ENCODE measurements at places on chromosomes 2 and 18. TPM values are rescaled to one million over a fixed set of nuclear protein-coding genes. Genes with fewer than 3 reads are reported as not detected.

GRCh38 chr18:26919627-26920026 lies 54.1 kb upstream of the AQP4 start:
- DNase-seq = no peak

DNA sequence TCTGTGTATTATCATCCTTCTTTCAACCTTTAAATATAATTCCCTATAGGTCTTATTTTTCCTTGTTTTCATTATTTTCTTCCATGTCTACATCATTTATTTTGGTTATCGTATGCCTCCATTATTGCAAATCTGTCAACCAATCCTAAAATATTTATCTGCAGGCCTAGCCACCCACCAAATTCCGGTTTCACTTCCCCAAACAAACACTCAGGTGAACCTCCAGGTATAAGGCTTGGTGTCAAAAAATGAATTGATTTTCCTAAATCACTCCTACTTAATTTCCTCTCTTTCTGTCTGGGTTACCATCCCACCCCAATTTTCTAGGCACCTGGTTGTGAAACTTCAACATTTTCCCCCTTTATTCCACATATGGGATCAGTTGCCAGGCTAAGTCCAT lies 111.9 kb upstream of the LINC00305 start:
- DNase-seq = no peak

DNA sequence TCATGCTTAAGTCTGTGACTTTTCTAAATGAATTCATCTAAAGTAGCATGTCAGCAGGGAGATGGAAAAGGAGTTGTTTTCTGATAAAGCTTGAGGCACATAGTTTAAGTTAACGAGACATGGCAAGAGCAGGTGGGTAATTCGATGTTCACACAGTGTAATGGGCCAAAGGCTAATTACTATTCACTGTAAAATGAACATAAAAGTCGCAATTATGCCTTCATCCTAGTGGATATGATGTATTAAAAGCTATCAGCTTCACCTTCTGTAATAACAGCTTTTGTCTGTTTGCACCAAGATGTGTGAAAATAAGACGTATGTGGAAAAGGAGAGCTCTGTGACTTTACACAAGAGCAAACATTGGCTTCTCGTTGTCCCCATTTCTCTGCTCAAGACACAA lies 94.2 kb upstream of the CDH20 start:
- no peak for DNase-seq

The MAL gene
- not detected for total RNA-seq

DNA sequence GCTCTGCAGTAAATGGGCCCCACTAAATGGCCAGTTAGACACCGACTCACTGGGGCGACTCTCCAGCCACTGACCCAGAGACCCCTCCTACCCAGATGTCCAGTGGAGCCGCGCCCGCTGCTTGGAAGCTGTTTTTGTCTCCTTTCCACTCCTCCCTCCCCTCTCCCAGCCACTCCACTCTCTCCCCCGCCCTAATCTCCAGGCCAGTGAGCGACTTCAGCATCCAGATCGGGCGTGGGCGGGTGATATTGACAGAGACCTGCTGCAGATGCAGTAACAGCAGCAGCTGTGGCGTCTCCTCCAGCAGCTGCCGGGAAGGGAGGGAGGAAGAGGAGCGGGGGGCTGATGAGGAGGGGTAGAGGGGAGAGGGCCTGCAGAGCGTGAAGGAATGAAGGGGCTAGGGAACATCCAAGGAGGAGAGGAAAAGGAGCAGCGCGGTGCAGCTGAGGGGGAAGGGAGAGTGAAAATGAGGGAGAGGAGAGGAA lies at the start of gene SCN7A:
Gene SCN7A, minus strand, starts transcription at position 110 of the 485 bp plus-strand sequence. CDS start 16,553 bp downstream, outside the sequence.
- DNase-seq = no peak

The AGAP1 gene
- total RNA-seq = 14.8 TPM

DNA sequence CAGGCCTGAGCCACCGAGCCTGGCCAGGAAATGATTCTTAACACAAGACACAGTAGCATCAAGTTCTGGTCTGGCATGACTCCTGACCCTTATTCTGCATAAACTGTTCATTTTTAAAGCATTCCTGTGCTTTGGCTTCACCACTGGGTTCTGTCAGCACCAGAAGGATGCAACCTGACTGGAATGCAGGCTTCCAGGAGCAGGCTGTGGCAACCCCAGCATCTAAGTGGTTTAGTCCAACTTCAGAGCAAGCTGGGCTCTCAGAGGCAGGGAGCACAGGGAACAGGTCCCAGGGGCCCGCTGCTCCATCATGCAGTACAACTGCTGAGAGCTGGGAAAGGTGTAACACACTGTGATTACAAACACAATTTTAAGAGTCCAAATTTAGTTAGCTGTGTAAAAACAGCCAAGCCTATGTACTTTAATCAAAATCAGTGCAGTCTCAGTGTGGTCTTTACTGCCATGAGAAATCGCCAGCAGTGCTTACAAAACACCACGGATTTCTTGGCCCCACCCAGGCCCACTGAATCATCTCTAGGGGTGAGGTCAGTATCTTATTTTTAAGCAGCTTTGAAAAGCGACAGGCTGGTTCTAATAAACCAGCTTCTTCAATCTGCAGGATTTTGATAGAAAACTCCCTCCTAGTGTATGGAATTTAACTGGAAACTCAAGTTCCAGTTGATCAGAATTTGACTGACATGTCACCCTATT lies 44.4 kb upstream of the TMEM182 start:
- DNase-seq = peak; percentile 20

DNA sequence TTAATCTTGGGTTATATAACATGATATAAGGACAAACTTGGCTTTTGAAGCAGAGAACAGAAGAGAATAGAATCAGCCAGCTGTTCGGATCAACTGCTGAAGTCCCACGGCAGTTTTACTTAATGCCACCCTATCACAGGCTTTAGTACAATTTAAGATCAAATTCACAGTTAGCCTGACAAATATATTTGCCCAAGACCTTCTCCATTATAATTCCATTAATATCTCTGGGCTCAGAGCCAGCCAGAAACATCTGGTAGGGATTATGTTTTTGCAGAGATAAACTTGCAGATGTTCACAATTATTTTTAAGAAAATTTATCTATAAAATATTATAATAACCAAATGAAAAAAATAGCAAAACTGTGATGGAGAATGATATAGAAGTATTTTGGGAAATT lies 381.4 kb downstream of the RAD51AP2 start:
- no peak for DNase-seq

DNA sequence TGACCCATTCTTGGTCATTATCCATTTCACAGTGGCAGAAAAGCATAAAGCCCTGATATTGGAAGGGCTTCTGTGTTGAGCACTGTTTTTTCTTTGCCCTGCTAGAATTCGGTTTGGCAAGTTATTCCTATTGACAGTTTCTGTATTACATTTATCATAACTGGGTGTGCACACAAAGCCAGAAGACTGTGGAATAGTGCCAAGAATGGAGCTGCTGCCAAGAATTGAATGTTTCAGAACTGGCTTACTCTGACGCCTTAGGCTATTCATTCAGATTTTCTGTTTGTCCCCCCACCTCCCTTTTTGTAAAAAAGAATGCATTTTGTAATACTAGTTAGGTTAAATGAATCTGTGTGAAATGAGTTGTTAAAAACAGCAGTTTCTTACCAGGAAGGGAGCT lies 12.7 kb downstream of the KDM3A start:
- DNase-seq = no peak

- no peak for DNase-seq
Measured at GRCh38 chr2:219511547-219512325, 2.5 kb upstream of the ASIC4 start.

- DNase-seq = no peak
Measured at GRCh38 chr2:221437056-221437455, 135.0 kb downstream of the EPHA4 start.

GRCh38 chr2:67318993-67319481 lies 78.1 kb upstream of the ETAA1 start:
- DNase-seq = no peak

- DNase-seq = no peak
Measured at GRCh38 chr2:30958918-30959265, 151.6 kb upstream of the CAPN13 start.

The CHRND gene
- not detected for total RNA-seq

GRCh38 chr2:97788986-97789644 lies 75.7 kb downstream of the ZAP70 start:
- no peak for DNase-seq

DNA sequence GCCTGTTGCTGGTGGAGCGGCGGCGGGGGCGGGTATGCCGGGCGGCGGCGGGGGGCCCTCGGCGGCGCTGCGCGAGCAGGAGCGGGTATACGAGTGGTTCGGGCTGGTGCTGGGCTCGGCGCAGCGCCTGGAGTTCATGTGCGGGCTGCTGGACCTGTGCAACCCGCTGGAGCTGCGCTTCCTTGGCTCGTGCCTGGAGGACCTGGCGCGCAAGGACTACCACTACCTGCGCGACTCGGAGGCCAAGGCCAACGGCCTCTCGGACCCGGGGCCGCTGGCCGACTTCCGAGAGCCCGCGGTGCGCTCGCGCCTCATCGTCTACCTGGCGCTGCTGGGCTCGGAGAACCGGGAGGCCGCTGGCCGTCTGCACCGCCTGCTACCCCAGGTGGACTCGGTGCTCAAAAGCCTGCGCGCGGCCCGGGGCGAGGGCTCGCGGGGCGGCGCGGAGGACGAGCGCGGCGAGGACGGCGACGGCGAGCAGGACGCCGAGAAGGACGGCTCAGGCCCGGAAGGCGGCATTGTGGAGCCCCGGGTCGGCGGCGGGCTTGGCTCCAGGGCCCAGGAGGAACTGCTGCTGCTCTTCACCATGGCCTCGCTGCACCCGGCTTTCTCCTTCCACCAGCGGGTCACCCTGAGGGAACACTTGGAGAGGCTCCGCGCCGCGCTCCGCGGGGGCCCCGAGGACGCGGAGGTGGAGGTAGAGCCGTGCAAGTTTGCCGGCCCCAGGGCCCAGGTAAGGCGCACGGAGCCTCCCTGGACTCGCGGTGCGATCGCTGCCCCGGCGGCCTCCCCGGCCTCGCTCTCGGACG lies 1.0 kb downstream of the ZCCHC2 start:
- peak; percentile 38 for DNase-seq

DNA sequence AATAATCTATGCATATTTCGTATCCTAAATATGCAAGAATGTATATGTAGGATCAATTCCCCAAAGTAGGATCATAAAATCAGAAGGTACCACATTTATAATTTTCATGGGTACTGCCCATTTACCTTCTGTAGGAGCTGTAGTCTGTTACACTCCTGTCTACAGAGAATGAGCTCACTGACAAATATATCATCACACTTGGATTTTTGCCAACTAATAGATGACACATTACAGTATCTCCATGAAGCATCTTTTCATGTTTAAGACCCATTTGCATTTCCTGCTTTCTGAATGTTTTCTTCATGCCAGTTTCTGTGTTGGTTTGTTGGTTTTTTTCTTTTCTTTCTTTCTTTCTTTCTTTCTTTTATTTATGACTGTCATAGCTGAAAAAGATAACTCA lies 70.9 kb upstream of the EML6 start:
- no peak for DNase-seq

DNA sequence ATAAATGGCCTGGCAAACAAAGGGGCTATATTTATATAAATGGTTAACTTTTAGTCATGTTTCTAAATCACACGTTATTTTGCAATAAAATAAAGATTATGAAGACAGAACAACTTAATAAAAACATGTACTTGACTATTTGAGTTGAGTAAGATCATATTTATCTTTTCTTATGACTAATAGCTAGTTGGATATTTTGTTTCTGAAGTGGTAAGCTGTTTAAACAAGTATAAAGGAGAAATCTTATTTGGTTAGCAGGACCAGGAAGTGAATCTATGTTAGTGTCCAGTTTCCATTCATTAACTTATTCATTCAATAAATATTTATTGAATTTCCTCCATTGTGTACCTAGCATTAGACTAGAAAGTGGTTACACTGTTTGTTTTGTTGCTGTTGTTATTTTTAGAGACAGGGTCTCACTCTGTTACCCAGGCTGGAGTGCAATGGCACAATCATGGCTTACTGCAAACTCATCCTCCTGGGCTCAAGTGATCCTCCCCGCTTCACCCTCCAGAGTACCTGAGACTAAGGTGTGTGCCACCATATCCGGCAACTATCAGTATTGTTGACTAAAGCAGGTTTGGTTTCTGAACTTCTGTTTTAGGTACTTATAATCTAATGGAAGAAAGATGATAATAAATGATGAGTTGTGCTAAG lies 312.6 kb downstream of the DPP10 start:
- no peak for DNase-seq

DNA sequence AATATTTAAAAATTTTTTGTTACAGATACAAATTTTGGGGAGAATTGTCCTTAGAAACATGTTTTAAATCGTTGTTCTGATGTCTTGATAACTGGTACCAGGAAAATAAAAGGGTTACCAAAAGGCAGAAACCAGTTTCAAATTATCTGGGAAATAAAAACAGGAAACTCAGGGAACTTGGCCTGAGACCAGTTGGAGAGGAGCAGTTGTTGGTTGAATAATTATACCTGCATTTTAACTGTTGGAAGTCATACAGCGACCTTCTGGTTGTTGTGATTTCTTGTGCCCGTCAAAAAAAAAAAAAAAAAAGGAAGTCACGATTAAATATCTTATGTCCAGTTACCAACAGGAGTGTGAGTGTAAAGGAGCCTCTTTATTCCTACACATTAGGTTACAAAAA lies 51.8 kb downstream of the CRIM1 start:
- DNase-seq = no peak

DNA sequence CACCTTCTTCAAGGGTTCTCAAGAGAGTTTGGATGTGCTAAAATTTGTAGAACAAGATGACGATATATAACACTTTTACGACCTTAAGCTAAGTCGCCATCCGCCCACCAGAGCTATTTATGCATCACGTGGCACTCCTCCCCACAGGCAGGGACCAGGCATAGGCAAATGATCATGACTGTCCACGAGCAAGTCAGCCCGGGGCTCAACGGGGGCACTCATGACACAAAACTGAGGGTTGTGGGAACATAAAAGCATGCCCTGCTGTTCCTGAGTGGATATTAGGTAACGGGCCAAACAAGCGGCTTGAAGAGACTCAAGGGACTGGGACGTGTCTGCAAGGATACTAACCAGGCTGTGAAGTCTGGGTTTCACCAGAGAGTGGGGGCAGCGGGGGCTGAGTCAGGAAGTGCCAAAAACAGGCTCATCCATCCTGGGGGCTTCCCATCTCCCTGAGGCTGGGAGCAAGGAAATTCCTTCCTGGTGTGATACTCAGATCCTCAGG lies 58.1 kb downstream of the FAM178B start:
- no peak for DNase-seq

The INPP1 gene
- total RNA-seq = 4.5 TPM

- DNase-seq = no peak
Measured at GRCh38 chr18:26357960-26358359, 131.7 kb downstream of the TAF4B start.

The CYP27A1 gene
- total RNA-seq = not detected

The SERPINB11 gene
- total RNA-seq = not detected

The LONRF2 gene
- 0.47 TPM for total RNA-seq

The C2orf80 gene
- not detected for total RNA-seq

DNA sequence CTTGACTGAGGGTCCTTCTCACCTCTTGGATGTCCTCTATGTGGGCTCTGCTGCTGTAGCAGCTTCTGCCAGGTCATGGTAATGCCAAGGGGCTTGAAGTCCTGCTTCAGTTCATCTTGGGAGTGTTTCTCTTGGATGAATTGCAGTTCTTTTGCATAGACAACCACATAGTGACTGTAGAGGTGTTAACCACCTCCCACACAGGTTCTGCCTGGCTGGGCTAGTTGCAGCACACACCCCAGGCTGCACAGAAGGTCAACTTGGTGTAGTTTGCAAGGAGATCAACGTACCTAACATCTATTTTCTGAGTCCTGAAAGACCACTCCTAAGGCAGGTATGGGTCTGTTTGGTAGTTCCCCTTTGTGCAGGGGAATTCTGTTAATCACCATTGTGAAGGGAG lies 108.1 kb downstream of the ADCYAP1 start:
- DNase-seq = no peak

All from HT1080 (cell line).